ENCODE measurements at places on chromosomes 16 and 17.

DNA sequence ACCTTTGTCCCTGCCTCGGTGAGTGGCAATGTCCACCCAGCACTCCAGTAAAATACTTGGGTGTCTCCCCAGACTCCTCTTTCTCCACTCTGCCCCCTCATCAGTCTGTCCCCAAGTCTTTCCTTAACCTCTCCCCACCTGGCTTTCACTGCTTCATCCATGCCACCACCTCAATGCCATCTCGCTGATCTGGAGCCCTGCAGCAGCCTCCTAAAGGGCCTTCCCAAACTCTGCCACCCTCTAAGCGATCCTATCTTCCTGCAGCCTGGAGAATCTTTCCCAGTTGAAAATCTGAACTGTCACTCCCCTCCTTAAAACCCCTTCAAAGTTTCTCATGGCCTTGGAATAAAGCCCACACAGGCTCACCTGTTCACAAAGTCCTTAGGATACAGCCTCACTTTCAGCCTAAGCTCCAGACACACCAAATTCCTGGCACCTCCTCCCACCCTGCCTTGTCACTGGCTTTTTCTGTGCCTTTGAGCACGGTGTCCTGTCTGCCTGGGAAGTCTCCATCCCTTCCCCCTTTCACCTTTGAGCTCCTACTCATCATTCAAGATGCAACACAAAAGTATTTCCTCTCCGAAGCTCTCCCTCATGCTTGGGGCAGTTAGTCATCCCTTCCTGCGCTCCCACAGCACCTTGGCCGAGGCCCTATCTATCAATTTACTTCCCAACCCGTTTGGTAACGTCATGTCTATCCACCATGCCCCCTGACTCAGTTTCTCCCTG is 2.8 kb downstream of the WNK4 start:
- no peak for DNase-seq

DNA sequence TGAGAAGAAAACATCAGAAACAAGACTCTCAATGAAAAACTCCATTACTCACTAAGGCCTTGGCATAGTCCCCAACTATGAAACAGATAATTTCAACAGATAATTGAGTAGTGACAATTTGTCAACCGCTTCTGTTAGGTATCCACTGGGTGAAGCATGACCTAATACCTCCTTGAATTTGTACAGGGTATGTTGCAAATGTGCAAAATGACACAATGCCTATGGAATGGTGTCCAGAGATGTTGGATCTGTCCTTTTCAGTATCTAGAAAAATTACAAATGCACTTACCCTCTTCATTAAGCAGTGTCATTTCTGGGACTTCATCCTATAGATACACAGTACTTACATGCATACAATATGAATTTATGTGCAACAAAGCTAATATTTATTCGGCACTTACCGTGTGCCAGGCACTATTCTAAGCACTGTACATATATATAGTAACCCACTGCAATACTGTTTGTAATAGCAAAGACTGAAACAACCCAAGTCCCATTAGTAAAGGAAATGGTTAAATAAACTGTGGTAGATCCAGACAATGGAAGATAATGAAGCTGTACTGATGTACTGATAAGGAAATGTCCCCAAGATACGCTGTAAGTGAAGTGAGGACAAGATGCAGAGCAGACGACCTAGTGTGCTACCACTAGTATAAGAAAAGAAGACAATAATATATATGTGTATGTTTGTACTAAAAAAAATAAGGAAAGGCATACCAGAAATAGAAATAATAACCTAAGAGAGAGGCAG is 21.4 kb upstream of the SLC6A4 start:
- no peak for DNase-seq

- DNase-seq = no peak
These were observed 18.0 kb downstream of the SLC47A1 start for GRCh38 chr17:19551591-19552148.

DNA sequence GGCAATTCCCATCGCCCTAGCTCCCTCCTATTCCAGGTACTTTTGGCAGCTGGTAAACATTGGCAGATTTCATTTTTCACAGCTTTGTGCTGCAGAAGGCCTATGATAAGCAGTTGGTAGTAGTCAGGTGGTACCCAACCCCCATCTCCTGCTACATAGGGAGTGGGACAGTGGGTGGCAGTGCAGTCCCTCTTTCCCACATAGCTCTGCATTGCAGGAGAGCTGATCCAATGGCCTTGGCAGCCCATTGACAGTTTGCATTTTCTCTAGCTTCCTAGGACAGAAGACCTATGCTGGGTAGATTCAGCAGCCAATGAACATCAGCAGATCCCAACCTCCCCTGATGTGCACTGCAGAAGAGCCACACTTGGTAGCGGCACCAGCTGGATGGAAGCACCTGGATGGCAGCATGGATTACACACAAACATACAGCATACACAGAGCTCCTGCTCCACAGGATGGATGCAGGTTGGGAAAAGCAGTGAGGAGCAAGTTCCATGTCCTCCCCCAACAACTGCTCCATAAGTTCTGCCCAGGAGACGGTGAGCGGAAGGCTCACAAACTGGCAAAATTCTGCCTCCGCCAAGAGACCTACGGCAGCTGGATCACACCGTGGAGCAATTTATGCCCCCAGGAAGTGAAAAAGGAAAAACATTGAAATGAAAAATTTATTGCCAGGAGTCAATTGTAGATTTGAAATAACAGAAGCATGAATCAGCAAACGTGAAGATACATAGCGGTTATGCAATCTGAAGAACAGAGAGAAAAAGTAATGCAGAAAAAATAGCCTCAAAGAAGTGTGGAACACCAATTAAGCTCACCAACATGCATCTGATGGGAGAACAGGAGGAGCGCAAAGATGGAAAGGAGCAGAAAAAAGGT is 95.7 kb downstream of the CACNG1 start:
- DNase-seq = no peak

- DNase-seq = no peak
These were observed 53.7 kb downstream of the IQCK start for GRCh38 chr16:19771796-19772195.
